Glutamatergic neuron (in vitro differentiated cells): ENCODE measurements at places on chromosomes 4 and X.

DNA sequence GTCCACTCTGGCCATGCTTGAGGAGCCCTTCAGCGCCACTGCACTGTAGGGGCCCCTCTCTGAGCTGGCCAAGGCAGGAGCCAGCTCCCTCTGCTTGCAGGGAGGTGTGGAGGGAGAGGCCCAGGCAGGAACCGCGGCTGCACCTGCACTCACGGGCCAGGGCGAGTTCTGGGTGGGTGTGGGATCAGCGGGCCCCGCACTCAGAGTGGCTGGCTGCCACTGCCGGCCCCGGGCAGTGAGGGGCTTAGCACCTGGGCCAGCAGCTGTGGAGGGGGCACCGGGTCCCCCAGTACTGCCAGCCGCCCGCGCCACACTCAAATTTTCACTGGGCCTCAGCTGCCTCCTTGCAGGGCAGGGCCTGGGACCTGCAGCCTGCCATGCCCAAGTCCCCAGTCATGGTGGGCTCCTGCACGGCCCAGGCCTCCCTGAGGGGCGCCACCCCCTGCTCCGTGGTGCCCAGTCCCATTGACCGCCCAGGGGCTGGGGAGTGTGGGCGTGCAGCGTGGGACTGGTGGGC lies 347.2 kb upstream of the SPOCK3 start:
- no peak for DNase-seq

GRCh38 chr4:183008492-183008891 lies 90.6 kb upstream of the WWC2 start:
- no peak for DNase-seq

- DNase-seq = no peak
These were observed 101.4 kb downstream of the WWC2 start for GRCh38 chr4:183200453-183200852.

GRCh38 chr4:138892483-138893407 lies 122.8 kb upstream of the NOCT start:
- DNase-seq = no peak

- no peak for DNase-seq
These were observed 60.1 kb downstream of the NDST4 start for GRCh38 chr4:115053313-115053712.
